ENCODE measurements at places on chromosomes 3 and 15.

GRCh38 chr3:52291508-52292181 lies 4.0 kb downstream of the GLYCTK start:
- peak; percentile 53 for DNase-seq

DNA sequence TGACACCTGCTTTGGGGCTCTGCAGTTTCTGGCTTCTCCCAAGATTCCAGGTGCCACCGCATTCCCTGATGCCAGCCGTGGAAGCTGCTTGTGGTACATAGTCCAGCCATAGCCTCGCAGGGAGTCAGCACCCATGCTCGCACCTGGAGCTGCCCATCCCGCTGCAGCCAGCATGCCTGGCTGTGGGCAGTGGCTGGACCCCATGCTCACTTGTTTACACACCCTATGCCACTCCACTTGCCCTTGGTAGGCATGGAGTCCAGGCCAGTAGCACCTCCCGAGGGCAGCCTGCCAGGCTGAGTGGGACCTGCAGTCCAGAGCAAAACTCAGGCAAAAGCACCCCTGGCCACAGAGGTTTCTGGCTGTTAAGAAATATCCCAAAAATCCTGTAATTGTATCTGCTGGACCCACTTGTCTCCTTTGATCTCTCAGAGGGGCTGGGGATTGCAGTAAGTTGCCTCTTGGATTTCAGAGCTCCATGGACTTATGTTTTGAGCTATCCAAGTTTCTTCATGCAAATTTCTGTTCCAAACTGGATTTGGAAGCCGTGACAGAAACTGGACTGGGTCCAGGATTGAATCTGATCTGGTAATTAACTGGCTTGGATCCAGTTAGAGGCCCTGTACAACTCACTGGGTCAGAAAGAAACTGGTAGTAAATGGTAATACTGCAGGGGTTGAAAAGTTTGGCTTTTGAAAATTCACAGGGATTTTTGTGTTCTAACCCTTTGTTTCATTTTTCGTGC lies 149.3 kb downstream of the FMN1 start:
- no peak for DNase-seq

DNA sequence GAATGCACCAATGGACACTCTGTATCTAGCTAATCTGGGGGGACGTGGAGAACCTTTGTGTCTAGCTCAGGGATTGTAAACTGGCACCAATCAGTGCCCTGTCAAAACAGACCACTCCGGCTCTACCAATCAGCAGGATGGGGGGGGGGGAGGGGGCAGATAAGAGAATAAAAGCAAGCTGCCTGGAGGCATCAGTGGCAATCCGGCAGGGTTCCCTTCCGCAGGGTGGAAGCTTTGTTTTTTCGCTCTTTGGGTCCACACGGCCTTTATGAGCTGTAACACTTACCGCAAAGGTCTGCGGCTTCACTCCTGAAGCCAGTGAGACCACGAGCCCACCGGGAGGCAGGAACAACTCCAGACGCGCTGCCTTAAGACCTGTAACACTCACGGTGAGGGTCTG lies 827.1 kb downstream of the PLOD2 start:
- no peak for DNase-seq

- no peak for DNase-seq
Observed at GRCh38 chr15:97748576-97748975, 211.9 kb upstream of the ARRDC4 start.

GRCh38 chr3:57274845-57275244 lies 17.6 kb downstream of the ASB14 start:
- DNase-seq = no peak

DNA sequence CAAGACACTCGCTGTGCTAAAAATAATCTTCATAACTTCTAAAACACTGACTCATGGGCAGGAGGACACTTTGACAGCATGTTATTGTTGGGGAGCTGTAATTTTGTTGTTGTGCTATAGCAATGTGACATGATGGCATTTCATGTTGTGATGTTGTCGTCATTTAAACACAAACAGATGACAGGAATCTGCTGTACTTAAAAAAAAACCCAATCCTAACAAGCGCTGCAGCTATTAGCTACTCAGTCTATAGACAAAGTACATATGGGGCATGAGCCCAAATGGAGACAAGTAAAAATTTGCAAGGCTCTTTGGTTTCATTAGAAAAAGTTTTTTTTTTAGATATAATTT lies 828 bp upstream of the ATOSA start:
- DNase-seq = no peak

Data from immature natural killer cell (primary cell).